ENCODE measurements at places on chromosomes 2 and 18.

GRCh38 chr18:78818495-78818894, 161.1 kb upstream of the SALL3 start:
- DNase-seq: no peak

DNA sequence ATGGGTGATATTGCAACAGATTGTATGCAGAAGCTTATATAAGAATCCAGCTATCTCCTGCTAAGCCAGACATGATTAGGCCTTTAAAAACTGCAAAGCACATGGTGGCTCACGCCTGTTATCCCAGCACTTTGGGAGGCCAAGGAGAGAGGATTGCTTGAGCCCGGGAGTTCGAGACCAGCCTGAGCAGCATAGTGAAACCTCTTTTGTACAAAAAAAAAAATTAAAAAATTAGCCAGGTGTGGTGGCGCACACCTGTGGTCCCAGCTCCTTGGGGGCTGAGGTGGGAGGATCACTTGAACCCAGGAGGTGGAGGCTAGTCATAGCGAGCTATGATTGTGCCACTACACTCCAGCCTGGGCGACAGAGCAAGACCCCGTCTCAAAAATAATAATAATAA, 204.6 kb downstream of the TNS1 start:
- no peak for DNase-seq

- no peak for DNase-seq
These were observed 50.6 kb downstream of the ST3GAL5 start for GRCh38 chr2:85838181-85838580.

DNA sequence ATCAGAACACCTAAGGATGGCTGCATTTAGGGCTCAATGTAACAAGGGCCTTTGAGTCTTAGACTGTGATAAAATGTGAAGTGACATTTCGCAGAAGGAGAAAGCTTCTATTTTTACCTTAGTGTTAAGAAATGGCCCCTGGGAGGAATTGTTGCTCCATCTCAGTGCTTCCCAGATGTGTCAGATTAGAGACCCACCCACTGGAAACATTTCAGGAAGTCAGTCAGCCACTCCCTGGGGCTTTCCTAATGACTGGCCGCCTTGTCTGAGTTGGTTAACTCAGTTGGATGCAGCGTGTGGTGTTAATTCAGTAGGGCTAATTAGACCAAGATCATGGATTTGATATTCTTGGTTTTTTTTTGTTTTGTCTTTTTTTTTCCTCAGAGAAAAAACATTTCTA, 355.9 kb downstream of the PIK3C3 start:
- DNase-seq: no peak

- no peak for DNase-seq
These were observed 5.5 kb downstream of the ZNF396 start for GRCh38 chr18:35371412-35372195.

DNA sequence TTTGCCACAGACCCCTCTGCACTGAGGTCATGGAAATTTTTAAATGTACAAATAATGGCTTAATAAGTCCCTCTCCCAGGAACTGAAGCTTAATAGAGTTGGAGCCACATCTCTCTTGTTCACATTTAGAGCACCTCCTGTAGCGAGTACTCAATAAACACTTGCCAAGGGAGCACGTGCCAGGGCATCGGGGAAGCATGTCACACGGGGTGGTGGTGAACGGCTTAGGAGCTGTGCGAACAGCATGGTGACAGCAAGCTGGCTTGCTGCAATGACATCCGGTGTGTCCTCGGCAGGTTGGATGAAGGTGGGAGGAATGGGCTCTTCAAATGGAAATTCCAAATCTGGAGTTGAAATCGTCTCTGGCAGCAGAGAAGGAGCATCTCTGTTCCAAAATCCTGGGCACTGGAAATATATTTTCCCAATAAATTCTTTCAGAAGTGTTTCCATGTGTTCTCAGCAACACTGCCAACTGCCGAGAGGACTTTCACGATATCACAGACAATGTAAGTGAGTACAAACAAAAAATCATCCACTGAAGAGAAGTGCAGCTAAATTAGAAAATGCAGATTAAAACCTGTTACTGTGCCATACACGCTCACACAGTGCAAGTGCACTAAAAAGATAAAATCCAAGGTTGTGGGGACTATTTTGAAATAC, 74.1 kb downstream of the GALR1 start:
- no peak for DNase-seq

DNA sequence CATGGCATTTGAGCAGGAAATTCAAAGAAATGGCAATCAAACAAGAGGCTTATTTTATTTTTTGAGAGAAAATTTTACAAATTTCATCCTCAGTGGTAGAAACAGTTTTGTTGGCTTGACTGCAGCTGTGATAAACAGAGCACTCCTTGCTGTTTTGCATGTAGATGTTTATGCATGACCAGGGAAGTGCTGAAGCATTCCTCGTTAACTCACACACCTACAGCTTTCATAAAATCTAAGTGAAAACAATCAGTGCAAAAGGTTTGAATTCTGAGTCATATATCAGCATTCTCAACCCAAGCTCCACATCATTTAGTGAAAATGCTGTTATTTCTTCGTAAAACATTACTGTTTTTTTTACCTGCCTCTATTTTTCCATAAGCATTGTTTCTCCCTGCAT, 146.6 kb upstream of the CCDC68 start:
- no peak for DNase-seq

- no peak for DNase-seq
These were observed 56.1 kb downstream of the SETBP1 start for GRCh38 chr18:44736664-44737380.

DNA sequence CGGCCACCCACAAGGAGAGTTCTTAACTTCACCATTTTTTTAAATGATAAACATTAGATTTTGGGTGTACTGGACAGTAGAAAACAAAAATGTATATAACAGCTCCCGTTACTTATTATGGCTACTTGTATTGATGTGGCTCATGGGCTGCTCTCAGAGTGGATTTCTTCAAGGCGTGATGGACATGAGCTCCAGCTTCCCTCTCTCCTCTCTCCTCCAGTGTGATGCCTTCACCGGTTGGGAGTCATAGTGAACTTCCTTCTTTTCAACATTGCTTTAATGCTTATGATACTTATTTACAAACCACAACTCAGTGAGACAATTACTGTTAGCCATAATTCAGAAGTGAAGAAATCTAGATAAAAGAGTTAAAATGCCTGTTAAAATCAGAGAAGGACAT, 515.2 kb downstream of the RNF144A start:
- DNase-seq: no peak

DNA sequence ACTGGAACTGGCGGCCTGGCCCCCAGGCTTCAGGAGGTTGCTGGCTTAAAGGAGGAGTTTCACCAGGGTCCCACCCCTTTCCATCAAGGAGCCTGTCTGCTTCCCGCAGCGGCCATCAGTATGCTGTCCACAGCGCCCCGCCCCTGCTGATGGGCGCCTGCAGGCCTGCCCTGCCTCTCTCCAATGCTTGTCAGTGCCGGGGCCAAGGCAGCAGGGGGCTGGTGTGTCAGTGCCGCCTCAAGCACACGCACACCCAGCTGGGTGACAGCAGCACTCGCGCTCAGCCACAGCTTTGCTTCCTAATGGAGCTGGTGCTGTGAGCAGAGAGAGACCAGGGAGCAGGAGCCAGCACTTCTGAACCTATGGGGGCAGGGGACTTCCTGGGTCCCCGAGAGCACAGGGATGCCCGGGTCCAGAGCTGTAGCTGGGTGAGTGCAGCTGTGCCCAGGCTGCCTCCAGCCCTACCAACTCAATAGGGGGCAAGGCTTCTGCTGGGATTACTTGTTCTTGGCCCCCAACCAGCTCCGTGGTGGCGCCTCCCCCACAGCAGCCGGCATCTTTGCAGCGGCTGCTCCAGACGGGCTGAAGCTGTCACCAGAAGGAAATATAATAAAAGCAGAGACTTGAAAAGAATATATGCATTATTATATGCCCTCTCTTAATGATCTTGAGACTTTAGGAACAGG, 377.2 kb upstream of the LRATD1 start:
- DNase-seq: no peak

GRCh38 chr2:226693521-226693920, 106.1 kb downstream of the IRS1 start:
- no peak for DNase-seq

DNA sequence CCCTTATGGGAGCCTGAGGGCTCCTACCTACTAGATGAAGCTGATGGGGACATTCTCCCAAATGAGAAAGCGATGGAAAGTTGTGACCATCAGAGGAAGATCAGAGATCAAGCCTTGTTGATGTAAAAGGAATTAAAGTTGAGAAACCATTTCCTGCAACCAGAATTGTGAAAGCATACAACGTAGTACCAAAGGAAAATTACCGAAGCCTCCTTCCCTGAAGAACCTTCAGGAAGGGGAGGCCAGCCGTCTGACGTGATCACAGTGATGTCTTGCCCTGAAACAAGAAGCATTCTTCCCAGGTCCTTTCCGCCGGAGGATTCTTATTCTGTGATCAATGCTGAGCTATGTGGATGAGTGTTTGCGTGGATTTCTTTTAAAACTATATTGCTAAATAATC, 211.6 kb upstream of the TNP1 start:
- DNase-seq: no peak

DNA sequence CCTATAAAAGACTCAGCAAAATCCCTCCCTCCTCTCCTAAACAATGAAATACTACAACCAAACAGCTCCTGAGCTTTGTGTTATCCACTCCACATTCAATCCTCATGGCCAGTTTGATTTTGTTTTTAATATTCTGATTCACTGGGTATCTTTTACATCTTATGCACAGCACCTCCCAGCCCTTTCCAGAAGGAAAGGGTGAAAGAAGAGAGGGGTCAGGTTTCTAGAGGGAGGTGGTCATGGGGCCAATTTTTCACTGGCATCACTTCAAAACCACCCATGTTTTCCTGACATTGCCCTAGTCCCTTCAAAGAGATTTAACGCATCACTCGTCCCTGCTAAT, 315.6 kb downstream of the LPIN1 start:
- no peak for DNase-seq

- DNase-seq: peak; percentile 63
These were observed 155.0 kb downstream of the SETBP1 start for GRCh38 chr18:44835703-44836102.

GRCh38 chr2:64313398-64313723, 140.6 kb upstream of the LGALSL start:
- DNase-seq: no peak

GRCh38 chr2:8965216-8965969, 38.1 kb downstream of the MBOAT2 start:
- DNase-seq: no peak

GRCh38 chr2:8125741-8126711, 555.8 kb upstream of the ID2 start:
- DNase-seq: no peak

DNA sequence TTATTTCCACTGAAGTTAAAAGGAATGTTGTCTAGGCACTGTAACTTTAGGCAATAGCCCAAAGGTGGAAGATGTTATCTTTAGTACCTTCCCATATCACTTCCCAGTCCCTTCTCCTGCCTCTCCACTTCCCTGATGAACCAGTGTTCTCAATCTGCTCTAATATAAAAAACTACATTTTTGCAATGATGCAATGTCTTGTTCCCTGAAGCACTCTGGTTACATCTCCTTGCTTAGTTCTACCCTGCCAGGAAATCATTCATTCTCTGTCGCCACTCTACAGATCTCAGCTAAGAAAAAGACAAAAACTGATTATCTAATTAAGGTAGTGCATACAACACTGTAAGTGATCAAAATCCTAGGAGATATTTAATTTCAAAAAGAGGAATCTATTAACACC, 71.3 kb downstream of the BAZ2B start:
- DNase-seq: no peak

DNA sequence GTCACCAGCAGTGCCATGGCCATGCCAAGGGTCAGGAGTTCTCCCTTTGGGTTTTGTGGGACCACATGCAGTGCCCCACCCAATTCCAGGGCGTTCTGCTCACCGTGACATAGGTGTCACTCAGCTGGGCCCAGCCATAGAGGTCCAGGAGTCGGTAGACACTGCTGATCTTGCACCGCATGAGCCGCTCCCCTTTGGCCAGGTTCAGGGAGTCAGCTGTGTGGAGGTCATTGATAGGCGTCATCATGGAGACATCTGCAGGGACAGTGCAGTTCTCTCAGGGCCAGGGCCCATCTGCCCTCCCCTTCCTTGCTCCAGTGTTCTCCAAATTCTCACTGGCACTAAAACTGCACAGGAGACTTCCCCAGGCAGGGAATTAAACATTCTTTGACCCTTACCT, 71.9 kb downstream of the ADD2 start:
- DNase-seq: no peak

DNA sequence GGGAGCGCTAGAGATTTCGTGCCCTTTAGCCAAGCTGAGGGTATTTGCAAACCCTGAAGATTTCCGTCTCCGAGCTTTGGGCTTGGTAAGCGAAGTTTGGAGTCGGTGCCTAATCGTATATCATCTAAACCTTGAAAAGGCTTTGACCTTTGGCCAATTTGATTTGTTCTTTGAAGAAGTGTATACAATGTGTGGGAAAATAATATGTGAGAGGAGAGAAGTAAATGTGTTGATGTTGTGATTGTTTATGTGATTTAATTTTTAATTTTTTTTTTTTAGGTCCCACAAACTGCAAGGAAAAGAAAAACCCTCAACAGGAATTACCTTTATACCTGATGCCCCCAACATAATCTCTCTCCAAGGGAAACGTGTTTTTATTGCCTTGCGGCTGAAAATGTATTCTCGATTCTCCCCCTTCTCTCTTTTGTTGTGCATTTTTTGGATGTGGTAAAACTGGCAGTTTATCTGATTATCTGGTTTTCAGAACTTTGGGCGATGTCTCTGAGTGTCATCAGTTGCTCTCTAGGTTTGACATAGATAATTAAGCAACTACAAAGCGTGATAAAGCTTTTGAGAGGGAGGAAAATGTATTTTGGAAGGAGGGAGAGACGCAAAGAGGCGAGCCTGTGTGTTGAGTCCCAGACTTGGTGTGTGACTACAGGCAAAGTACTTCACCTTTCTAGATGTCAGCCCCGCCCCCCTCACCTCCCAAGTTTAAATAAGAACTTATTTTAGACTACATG, 912 bp upstream of the FBXO11 start:
- DNase-seq: no peak

DNA sequence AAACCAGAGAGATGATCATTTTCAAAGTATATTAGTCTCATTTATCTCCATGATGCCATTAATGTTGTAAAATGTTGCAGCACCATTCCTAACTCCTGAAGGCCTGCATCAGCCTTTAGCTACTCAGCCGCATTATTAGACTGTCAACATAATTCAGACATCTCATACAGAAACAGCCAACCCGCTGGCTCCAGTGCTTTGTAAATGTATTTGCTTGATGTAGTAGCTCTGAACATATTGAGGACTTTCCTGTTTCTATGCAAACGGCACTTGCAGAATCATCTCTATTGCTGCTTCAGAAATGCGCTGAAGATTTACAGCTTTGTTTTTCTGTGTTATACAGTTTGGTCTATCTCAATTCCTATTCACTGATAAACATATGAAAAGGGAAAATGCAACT, 372.2 kb downstream of the DSEL start:
- no peak for DNase-seq

DNA sequence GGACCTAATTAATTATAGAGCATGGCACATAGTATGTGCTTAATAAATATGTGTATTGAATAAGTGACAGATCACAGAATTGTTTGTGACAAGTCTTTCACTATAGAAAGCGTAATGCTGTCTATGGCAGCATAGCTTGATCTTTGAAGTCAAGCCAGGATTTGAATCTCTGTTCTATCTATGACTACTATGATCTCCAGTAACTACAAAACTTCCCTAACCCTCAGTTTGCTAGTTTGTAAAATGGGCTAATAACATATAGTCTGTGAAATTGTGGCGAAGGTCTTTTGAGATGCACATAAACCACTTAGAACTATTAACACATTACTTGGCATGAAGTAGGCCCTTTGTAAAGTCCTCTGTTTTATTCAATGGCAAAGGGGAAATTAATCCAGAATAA, 4.0 kb upstream of the FHL2 start:
- no peak for DNase-seq
